ENCODE measurements at places on chromosomes 13 and 19. TPM values are rescaled to one million over a fixed set of nuclear protein-coding genes. Genes with fewer than 3 reads are reported as not detected.

DNA sequence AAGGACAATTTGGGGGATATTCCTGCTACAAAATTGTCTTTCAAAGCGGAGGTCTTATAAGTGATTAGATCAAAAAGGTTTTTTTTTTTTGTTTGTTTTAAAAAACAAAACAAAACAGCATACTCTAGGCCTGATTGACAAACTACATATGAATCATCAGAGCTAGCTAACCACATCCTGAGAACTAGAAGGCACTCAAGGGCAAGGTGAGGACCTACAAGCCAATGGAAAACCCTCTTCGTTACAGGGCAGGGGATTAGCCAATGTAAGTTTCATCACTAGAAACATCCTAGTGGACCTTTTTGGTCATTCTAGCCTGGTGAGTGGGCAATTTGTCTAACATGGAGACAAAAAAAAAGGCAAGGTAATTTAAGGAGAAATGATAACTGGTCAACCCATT, 428.6 kb downstream of the RFC3 start:
- no peak for DNase-seq

- no peak for DNase-seq
Measured at GRCh38 chr19:10419646-10420443, 493 bp upstream of the PDE4A start.

- no peak for DNase-seq
Measured at GRCh38 chr13:97119943-97120342, 102.2 kb upstream of the MBNL2 start.

The FFAR1 gene
- not detected for polyA plus RNA-seq

The GIPC3 gene
- polyA plus RNA-seq: 0.94 TPM

The SOX1 gene
- not detected for polyA plus RNA-seq
